T-helper 17 cell (primary cell): ENCODE measurements at places on chromosomes 12 and 14.

DNA sequence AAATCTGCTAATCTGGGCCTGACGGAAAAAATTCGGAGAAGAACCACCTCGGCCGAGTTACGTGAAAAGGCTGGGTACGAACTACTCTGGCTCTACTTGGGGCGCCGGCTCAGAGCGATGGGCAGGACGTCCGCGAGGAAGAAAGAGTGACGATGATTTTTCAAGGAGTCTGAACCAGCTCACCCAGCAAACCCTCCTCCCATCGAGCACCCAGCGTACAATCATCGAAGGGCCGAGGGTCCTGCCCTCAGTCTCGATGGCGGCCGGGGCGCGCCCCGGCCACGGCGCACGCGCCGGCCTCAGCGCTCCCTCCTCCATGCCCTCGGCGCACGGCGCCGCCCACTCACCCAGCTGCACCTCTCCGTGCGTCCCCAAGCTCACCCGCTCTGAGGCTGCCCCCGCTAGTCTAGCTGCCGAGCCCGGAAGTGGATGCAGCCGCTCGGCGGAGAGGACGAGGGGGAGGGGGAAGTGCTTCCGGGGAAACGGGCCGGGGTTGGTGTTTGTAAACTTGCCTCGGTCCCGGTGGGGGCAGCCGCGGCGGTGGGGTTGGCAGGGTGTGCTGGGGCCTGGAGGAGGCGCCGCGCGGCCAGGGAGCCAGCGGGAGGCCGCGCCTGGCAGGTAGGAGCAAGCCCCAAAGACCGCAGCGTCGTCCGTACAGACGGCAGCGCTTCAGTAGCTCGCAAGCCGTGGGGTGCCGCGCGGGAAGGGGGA is at the start of the genes CSAD and ZNF740:
TSS of gene CSAD (minus strand) at position 706 of the 711 bp plus-strand sequence. CDS start 7,455 bp downstream, outside the sequence.
TSS of gene ZNF740 (plus strand) at position 503 of the 711 bp plus-strand sequence. CDS start 1,262 bp downstream, outside the sequence.
- no peaks in the 10 kb centered on the region for H3K27me3 ChIP-seq
- peaks cover 4% of the 10 kb centered on the region for H3K36me3 ChIP-seq
- peak within 1 kb of the TSS; percentile 95 for H3K27ac ChIP-seq
- peak; percentile 97 for DNase-seq
- H3K4me3 ChIP-seq: peak within 1 kb of the TSS; percentile 96

GRCh38 chr12:51326698-51327439 is 2.9 kb upstream of the BIN2 start:
- H3K4me1 ChIP-seq: peaks cover 69% of the 10 kb centered on the region
- no peaks in the 10 kb centered on the region for H3K27me3 ChIP-seq
- H3K27ac ChIP-seq: peak overlapping the region; percentile 98

DNA sequence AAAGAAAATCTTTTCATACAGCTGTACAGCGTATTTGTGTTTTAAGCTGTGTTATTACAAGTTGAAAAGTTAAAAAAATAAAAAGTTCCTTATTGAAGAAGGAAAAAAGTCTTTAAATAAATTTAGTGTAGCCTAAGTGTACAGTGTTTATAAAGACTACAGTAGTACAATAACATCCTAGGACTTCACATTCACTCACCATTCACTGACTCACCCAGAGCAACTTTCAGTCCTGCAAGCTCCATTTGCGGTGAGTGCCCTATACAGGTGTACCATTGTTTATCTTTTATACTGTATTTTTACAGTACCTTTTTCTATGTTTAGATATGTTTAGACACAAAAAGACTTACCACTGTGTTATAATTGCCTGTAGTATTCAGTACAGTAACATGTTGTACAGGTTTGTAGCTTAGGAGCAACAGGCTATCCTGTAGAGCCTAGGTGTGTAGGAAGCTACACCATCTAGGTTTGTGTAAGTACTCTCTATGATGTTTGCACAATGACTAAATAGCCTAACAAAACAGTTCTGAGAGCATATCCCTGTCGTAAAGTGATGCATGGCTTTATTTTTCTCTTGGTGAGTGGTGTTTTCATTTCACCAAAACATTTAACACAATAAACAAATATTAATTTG is 275.2 kb downstream of the DACT1 start:
- peaks cover 9% of the 10 kb centered on the region for H3K27me3 ChIP-seq
- DNase-seq: no peak
- no peaks in the 10 kb centered on the region for H3K4me1 ChIP-seq
- no peak overlapping the region for H3K27ac ChIP-seq
- H3K36me3 ChIP-seq: no peaks in the 10 kb centered on the region

- no peak for DNase-seq
- H3K4me1 ChIP-seq: peaks cover 9% of the 10 kb centered on the region
- H3K27ac ChIP-seq: peak overlapping the region; percentile 16
- no peaks in the 10 kb centered on the region for H3K27me3 ChIP-seq
- H3K4me3 ChIP-seq: peak overlapping the region; percentile 60
Observed at GRCh38 chr14:22097586-22098292, 424.1 kb upstream of the OR4E1 start.

- peaks cover 11% of the 10 kb centered on the region for H3K4me1 ChIP-seq
- no peak for DNase-seq
- H3K27me3 ChIP-seq: no peaks in the 10 kb centered on the region
- no peaks in the 10 kb centered on the region for H3K36me3 ChIP-seq
Observed at GRCh38 chr12:108701779-108702441, 29.4 kb downstream of the CORO1C start.

GRCh38 chr12:68198507-68199086 is 27.0 kb downstream of the IL26 start:
- peaks cover 7% of the 10 kb centered on the region for H3K27me3 ChIP-seq
- DNase-seq: no peak
- no peak overlapping the region for H3K27ac ChIP-seq
- H3K4me1 ChIP-seq: peaks cover 22% of the 10 kb centered on the region
- peak overlapping the region; percentile 36 for H3K4me3 ChIP-seq

DNA sequence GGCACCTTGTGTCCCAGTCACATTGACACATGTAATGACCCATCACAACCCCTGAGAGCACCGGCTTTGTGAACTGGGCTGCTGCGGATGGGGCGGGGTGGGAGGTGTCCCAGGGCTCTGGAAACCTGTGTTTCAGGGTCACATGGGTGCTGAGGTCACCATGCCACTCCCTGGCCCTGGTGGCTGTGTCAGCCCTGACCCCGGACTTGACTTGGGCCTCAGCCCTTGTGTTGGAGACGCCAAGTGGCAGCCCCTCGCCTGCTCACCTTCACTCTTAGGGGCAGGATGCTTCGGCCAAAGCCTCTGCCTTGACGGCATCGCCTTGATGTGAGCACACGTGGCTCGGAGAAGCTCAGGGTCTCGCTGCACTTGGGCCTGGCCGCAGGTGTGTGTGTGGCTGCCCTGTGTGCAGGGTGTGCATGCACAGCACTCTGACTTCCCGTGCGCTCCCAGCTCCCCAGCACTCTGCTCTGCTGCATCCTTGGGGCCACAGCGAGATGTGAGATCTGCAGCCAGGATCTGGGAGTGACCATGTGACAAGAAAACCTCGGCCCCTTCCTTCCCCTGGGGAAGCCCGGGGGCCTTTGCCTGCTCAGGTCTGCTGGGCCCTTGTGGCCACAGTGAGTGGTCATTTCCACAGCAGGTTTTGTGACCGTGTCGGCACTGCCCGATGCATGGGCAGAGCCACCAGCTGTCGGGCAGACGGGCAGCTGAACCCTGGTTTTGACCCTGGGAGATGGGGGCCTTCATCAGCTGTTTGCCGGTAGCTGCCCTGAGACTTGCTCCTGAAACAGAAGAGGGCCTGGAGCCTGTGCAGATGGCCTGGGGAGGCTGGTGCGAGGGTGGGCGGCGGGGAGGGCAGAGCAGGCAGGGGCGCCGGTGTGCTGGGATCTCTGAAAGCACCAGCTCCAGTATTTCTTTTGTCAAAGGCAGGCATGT is 167.4 kb downstream of the KIF26A start:
- H3K27ac ChIP-seq: no peak overlapping the region
- peaks cover 5% of the 10 kb centered on the region for H3K36me3 ChIP-seq
- H3K27me3 ChIP-seq: peaks cover 13% of the 10 kb centered on the region
- no peak for DNase-seq
- H3K4me3 ChIP-seq: no peak overlapping the region

DNA sequence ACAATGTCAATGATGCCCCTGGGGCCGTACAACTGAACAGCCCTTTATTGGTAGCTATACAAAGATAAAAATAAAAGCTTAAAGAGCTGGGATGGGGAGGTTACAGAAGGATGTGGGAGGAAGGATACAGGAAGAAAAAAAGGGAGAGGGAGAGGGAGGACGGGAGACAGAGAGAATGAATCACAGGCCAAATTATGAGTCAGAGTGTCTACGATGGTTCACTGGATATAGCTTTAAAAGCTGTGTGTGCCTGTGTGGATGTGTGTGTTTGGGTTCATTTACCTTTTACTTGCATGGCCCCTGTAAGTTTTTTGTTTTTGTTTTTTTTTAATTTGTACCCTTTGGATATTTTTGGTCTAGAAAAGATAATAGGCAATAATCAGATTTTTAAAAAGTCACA is 111.9 kb downstream of the CCDC60 start:
- H3K4me1 ChIP-seq: peaks cover 4% of the 10 kb centered on the region
- no peak overlapping the region for H3K27ac ChIP-seq
- H3K27me3 ChIP-seq: peaks cover 49% of the 10 kb centered on the region
- no peaks in the 10 kb centered on the region for H3K36me3 ChIP-seq
- no peak for DNase-seq
- no peak overlapping the region for H3K4me3 ChIP-seq

DNA sequence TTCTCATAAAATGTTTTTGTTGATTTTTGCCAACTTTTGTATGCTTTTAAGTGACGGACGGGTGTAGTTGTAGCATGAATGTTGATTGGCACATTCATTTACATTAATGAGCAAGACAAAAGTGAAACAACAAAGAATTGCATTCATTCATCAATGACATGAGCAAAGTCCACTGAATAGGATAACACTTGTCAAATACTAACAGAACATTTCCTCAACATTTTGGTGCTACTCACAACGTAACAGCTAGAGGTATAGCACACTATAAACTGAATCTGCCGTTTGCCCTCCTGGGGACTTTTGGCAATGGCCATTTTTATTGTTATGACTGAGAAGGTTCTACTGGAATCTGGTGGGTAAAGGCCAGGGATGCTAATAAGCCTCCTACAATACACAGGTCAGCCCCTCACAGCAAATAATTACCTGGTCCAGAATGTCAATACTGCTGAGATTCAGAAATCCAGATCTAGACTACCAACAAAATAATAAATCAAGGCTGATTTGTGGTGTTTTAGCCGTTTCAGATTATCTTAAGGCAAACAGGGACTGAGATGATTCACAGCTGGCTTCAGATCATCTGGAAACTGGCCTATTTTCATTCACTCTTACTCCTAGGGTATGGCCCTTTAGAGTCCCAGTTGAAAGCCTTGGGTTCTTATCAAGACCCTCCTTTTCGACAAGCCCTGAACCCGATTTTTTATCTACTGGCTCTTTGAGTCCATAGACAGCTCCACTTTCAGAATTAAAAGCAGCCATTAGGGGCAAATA is 22.5 kb upstream of the CDKN3 start:
- H3K27me3 ChIP-seq: peaks cover 34% of the 10 kb centered on the region
- H3K27ac ChIP-seq: no peak overlapping the region
- H3K4me1 ChIP-seq: peaks cover 10% of the 10 kb centered on the region
- H3K36me3 ChIP-seq: no peaks in the 10 kb centered on the region
- no peak overlapping the region for H3K4me3 ChIP-seq
- DNase-seq: no peak

DNA sequence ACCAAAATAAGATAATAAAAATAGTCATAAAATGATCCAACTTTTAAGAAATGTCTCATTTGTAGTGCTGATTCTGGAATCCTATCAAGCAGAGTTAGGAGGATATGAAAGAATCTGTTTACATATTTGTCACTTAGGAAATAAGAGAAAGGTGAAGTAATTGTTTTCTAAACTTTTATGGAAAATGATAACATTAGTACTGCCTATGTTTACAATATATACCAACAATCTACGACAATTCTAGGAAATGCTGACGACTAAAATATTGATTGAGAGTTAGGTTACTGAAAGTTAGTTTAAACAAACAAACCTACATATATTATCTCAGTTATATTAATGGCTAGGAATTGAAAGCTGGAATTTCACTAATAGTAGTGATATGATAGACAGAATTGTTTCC is 18.0 kb downstream of the TSPAN19 start:
- H3K27ac ChIP-seq: no peak overlapping the region
- no peaks in the 10 kb centered on the region for H3K4me1 ChIP-seq
- no peaks in the 10 kb centered on the region for H3K27me3 ChIP-seq
- no peak for DNase-seq
- no peaks in the 10 kb centered on the region for H3K36me3 ChIP-seq

GRCh38 chr14:104868060-104868740 is 3.1 kb downstream of the CEP170B start:
- no peak overlapping the region for H3K27ac ChIP-seq
- no peak for DNase-seq
- H3K27me3 ChIP-seq: no peaks in the 10 kb centered on the region

DNA sequence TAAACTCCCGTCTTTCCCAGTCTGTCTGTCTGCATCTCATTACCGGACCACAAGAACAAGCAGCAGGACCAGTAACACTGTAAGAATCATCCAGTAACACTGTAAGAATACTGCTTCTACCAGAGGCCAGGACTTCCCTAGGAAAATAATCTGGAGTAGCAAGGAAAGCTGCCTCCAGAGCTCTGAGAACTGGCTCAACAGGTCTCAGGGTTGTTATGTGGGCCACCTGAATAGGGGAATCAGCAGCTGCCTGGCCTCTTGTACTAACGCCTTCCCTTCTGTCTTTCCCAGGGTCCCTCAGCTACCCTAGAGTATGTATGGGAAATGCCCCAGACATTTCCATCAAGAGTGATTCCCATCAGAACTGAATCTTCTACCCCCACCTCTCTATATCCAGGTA is 954 bp upstream of the SLC39A2 start:
- H3K27me3 ChIP-seq: no peaks in the 10 kb centered on the region
- no peak for DNase-seq
- H3K4me3 ChIP-seq: no peak overlapping the region
- no peak overlapping the region for H3K27ac ChIP-seq
- H3K36me3 ChIP-seq: peaks cover 9% of the 10 kb centered on the region

DNA sequence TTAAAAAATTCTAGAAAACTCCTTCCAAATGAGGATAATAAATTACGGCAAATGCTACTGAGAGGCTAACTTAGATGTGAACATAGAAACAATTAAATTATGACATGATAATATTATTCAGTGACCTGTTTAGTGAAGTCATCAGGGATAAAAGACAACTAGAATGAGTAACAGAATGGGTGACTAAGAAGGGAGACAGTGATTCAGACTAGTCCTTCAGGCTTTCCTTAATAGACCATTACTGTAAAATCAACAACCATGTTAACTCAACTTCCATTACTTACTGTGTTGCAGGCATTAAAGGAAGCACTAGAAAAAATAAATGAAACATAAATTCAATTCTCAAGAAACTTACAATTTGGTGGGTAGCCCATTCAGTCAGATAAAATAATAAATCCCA is 543.9 kb upstream of the LRFN5 start:
- no peak for DNase-seq
- H3K4me3 ChIP-seq: no peak overlapping the region

DNA sequence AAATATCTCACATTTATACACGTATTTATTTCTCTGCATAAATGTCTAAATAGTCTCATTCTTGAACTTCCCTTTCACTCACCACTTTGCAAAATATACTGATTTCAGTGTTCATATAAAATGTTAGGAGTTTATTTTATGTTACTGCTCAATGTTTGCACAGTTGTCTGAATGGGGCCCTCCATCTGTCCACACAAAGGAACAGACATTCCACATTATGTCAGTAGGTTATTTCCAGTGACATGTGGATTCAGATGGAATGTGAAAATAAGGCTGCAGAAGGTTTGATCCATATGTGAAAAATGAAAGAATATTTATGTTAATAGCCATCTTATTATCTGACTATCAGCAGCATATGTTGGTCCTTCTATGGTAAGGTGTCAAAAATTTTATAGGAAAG is 994.4 kb upstream of the SEL1L start:
- no peaks in the 10 kb centered on the region for H3K36me3 ChIP-seq
- no peak for DNase-seq
- no peaks in the 10 kb centered on the region for H3K27me3 ChIP-seq
- no peak overlapping the region for H3K4me3 ChIP-seq
- no peak overlapping the region for H3K27ac ChIP-seq
